NB4 (cell line): ENCODE measurements at places on chromosomes 1 and 21.

DNA sequence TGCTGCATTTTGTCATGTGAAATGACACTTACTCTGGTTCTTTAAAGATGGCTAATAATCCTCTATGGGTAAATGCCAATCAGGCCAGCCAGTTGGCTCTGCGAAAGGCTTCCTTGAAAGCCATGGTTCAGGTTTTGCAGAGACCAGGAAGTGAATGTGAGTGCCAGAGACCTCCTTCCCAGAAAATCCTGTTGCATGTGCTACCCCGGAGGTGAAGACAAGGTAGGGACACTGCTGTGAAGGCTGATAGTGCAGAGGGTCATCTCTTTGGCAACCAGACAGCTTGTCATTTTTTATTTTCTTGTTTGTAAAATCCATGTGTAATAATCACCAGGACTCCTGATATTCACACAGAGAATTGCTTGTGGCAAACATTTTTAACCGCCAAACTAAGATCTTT, 18.7 kb downstream of the LRRC8D start:
- no peak for DNase-seq

DNA sequence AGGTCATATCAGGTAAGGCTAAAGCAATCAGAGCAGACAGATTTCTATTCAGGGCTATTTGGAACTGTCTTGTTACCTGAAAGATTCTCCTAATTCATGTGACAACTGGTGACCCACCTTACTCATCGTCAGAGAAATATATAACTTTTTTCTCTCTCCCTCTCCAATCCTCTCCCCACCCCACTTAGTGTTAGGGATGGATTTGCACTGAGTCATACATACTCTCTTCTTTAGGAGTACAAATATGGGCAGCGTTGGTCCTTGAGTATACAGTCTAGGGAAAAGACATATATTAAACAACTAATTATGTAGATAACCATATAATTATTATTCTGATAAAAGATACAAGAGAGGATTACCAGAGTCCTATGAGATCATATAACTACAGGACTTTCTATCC, 246.3 kb downstream of the HHIPL2 start:
- no peak for DNase-seq

- peak; percentile 35 for DNase-seq
Measured at GRCh38 chr1:33326785-33327184, 5.9 kb upstream of the A3GALT2 start.

- no peak for DNase-seq
Measured at GRCh38 chr1:4762146-4762545, 107.7 kb downstream of the AJAP1 start.

DNA sequence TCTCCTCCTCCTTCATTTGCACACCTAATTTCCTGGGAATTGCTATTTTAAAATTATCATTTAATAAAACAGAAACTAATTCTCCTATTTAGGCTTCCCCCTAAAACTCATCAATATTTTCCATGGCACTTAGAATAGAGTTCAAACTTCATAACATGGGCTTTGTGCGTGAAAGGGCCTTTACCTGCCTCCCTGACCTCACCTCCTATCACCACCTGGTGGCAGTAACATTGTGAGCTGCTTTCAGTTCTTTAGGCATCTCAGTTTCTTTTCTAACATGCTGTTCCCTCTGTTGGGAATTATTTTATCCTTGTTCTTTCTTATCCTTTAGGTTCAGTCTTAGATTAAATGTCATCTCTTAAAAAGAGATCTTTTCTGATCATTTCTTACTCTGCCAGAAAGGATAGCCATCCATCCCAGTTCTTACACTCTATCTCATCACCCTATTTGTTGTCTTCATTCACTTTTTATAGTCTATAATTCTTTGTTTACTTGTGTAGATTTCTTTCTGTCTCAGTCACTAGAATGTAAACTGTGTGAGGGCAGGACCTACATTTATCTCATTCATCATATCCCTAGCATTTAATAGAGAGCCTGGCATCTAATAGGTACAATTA, 133.8 kb upstream of the KIAA1614 start:
- no peak for DNase-seq

- no peak for DNase-seq
Measured at GRCh38 chr1:179095377-179095776, 13.5 kb downstream of the TOR3A start.

GRCh38 chr1:155145491-155145890, 5.2 kb upstream of the DPM3 start:
- no peak for DNase-seq

- no peak for DNase-seq
Measured at GRCh38 chr1:93704052-93704451, 22.4 kb upstream of the BCAR3 start.

GRCh38 chr1:17984583-17984982, 123.0 kb upstream of the IGSF21 start:
- peak; percentile 48 for DNase-seq

- DNase-seq: no peak
Measured at GRCh38 chr1:47478090-47478489, 40.2 kb downstream of the FOXD2 start.

DNA sequence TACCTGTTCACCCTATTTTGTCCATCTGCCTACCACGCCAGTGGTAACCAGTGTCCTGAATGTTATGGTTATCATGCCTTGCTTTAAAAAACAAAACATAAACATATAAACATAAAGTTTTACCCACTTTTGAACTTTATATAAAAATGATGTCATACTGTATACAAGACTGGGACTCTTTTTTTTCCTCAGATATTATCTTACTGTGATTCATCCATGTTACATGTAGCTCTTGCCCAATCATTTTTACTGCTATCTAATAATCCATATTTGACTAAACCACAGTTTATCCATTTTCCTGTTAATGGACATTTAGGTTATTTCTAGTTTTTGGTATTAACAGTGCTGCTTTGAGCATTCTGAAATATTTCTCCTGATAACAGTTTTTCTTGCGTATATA, 78.8 kb downstream of the GPR161 start:
- DNase-seq: no peak

- DNase-seq: no peak
Measured at GRCh38 chr1:117017648-117018047, 16.1 kb downstream of the CD101 start.

DNA sequence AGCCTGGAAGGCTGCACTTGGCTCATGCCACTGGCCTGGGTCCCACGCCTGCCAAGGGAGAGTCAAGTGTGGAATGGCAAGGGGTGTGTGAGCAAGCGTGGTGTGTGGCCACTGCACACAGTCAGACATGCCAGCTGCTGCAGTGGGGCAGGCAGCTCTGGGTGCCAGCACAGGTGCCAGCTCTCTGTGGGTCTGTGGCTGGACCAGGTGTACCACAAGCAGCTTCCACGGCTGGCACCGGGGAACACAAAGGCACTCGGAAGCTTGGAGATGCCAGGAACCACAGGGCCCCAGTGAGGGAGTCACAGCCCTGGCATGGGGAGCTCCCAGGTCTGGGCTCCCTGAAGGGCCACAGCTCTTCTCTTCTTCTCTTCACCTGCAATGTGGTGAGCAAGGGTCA, 34.8 kb downstream of the ACTL8 start:
- no peak for DNase-seq

- DNase-seq: no peak
Measured at GRCh38 chr1:178120088-178120487, 26.2 kb downstream of the RASAL2 start.

DNA sequence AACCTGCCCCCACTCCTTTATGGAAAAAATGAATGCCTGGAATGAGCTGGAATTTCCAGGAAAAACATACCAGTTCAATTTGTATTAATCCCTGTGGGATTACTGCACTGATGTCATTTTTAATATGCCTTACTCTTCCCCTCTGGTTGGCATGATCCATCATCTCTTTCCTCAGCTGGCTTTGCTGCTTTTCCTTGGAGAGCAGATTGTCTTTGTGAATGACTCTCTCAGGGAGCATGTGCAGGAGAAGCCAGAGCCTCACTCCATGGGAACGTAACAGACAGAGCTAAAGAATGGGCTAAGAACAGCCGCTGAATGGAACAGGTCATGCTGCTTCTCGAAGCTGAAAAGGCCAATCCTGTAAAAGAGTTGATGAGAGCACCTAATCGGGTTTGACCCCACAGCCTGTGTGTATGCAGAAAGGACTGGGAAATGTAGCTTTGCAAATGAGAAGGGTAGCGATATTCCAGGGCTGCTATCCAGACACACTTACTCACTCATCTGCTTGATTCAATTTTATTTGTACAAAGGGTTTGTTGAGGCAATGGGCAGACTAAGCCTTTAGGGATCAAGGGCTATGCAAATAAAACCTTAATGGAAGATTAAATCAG, 20.7 kb downstream of the PHC2 start:
- DNase-seq: no peak

- DNase-seq: peak; percentile 58
Measured at GRCh38 chr1:207952617-207953542, 42.0 kb upstream of the CD34 start.

DNA sequence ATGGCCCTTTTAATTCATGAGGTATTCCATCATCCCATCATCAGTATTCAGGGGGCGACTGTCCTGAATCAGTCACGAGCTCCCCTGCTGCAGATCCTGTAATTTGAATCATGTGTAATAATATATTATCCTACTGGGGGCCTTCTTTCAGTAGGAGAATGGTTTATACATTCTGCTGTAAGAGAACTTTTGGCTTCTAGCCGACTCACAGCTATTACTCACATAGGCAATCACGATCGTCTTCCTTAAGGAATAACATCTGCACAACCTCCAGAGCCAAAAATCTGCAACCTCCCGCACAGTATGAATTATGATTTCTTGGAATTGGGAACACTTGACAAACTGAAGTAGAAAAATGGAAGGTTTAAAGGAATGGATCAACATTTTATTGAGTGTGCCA, 343.0 kb downstream of the USP25 start:
- no peak for DNase-seq

GRCh38 chr1:244840219-244840794, 4.8 kb downstream of the COX20 start:
- DNase-seq: no peak

DNA sequence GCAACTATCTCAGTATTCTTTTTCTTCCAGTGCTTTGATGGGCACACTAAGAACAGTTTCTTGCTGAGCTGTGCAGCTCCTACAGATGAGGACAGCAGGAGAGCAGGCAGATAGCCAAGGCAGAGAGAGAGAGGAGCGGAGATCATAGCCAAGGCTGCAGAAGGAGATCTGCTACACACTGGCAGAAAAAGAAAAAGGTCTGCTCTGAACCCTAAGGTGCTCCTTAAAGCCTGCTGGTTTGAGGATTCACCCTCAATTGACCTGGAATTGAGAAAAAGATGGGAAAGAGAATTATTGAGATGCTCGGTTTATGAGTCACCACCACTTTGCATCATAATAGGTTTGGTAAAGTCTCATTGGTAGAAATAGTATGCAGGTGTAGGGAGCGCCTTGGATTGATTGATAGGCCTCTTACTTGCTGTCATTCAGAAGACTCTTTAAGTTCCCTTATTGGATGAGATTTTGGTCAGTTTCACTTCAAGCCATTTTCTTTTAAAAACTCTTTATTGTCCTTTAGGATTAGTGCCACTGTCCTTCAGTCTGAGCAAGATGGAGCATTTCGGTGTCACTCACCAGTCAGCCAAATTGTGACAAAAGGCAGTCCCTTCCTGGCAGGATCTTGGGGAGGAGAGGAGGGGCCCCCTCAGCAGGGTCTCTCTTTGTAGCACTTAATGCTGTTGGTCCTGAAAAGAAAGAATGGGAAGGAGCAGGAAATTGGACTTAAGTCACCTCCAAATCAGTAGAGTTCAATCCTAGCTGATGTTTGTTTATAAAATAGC, 685.0 kb downstream of the ADGRL2 start:
- DNase-seq: no peak

GRCh38 chr1:31029026-31029425, 36.5 kb downstream of the PUM1 start:
- no peak for DNase-seq

DNA sequence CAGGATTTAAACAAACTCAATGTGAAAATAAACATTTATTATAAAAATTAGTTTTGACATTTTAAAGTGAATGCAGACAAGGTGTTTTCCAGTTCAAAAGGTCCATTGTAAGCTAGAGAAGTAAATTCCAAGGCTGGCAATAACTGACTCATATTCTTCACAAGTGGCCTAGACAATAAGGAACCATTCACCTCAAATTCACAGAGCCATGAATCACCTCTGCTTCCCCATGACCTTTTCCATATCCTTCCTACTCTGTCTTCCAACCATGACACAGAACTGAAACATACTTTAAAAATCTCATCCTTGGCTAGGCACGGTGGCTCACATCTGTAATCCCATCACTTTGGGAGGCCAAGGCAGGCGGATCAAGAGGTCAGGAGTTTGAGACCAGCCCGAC, 24.8 kb downstream of the F11R start:
- no peak for DNase-seq

DNA sequence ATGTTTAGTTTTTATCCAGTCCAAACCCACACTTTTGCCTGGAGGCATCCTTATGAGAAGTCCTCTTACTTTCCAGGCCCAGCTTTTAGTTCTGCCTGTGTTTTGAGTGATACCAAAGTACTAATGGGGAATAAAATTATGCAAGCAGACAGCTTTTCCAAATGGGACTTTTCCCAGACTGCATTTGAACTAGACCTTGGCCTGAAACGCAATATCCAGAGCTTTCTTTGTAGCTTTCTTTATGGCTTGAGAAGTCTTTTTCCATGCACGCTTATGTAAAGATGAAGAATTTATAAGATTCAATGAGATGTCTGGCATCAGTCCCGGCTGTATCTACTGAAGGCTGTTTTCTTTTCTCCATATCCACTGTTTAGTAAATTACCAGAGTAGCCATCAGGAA, 236.6 kb upstream of the RAB4A start:
- no peak for DNase-seq

DNA sequence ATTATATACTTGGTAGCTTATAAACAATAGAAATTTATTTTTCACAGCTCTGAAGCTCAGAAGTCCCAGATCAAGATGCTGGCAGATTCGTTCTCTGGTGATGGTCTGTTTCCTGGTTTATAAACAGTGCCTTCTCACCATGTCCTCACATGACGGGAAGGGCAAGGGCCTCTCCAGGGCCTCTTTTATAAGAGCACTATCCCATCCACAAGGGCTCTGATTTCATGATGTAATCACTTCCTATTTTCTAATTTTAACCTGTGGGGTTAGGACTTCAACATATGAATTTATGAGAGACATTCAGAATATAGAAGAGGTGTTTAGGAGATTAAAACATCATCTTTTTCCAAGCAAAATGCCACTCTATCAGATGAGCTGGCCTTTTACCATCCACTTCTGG, 32.1 kb upstream of the PLPPR4 start:
- no peak for DNase-seq

DNA sequence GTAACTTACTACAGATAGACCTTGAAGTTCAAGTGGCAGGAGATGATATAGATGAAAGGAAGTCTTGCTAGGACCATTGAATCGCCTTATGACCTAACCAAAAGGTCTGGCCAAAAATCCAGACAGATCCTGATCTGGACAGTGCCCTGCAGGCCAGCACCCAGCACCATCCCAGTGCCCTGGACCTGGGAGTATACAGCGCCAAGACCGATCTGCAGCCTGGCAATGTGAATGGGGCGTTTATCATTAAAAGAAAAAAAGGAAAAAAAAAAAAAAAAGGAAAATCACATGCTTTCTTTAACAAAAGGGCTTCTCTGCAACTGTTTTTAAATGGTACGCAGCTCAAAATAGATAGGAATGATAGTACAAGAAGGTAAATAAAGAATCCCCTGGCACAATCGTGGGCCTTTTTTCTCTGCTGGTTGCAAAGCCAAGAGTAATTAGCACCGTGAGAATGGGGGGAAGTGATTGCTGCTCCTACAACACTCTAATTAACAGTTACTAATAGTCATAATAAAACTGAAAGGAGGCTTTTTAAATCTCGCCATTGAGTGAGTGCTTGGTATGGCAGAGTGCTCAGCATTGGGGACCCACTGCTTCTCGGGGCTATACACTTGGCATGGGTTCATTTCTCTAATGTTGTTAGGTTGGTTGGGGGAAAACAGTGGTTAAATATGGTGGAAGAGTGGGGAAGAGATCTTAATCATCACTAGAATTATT, 146.7 kb downstream of the KAZN start:
- no peak for DNase-seq
